NCI-H526 treated with DMSO at 0.1 percent for 48 hours (cell line): ENCODE measurements at places on chromosomes 1 and 21.
A peak's percentile ranks its signal among the peaks of the same experiment; 100 is the strongest.

DNA sequence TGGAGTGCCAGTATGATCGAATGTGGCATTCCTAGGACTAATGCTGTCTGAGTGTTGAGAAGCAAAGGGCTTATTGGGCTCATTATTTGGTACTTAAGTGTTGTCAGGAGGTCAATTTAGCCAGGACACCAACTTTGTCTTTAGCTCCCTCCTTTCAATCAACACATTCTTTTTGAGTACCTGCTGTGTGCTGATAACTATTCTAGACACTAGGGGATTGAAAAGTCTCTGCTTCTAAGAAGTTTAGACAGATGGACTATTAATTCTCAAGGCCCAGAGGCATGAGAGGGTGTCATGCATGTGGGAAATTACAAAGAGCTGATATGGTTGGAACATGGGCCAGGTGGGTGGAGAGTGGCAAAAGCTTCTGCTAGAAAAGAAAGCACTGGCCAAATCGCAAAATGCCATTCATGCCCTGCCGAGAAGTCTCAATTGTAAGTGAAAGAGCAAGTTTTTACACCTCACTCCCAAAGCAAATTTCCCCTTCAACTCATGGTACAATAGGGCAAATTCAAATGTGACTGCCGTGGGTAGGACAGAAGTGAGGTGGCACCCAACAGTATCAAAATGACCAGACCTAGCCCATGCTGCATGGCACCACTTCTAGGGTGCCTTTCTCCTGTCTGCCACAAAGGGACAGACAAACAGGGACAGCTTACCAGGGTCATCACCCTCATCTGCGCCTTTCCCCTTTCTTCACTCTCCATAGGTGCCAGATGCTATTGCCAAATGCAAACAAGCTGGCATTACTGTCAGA, 53.6 kb upstream of the LAX1 start:
- DNase-seq = no peak

DNA sequence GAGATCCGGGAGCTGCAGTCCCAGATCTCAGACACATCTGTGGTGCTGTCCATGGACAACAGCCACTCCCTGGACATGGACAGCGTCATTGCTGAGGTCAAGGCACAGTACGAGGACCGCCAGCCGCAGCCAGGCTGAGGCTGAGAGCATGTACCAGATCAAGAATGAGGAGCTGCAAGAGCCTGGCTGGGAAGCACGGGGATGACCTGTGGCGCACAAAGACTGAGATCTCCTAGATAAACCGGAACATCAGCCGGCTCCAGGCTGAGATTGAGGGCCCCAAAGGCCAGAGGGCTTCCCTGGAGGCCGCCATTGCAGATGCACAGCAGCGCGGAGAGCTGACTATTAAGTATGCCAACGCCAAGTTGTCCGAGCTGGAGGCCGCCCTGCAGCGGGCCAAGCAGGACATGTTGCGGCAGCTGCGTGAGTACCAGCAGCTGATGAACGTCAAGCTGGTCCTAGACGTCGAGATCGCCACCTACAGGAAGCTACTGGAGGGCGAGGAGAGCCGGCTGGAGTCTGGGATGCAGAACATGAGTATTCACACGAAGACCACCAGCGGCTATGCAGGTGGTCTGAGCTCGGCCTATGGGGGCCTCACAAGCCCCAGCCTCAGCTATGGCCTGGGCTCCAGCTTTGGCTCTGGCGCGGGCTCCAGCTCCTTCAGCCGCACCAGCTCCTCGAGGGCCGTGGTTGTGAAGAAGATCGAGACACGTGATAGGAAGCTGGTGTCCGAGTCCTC, 25.5 kb downstream of the ETV3L start:
- DNase-seq = peak; percentile 85

DNA sequence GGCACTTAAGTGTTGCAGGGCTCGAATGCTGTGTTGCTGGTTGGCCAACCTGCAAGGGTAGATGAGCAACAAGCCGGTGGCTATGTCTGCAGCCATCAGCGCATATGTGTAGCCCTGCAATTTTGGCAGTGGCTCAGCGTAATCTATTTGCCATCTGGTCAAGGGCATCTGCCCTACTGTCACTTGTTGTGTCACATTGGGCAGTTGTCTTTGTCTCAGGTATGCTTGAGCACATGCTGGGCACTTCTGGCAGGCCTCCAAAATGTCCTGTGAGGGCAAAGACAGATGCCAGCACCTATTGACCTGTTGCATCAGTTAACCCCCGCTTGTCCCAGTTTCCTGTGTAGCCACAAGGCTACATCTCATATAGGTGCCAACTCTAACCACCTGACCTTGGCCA, 111.8 kb downstream of the GDAP2 start:
- DNase-seq = no peak

GRCh38 chr1:214441119-214441518, 110.3 kb downstream of the PTPN14 start:
- no peak for DNase-seq

DNA sequence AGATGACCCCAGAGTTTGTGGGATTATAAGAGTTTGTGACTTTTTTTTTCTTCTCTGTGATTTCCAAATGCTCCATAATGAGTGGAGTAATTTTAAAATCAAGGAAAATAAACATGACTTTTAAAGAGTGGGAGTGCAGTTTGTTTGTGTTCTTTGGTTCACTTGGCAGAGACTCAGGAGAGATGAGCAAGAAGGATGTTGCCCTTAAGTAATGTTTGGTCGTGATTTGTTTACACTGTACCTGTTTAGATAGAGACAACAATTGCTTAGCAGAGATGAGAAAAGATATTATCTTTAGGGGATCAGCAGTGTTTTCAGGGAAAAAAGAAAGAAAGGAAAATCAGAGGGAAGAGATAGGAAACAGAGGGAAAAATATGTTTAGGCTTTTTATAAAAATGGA, 170.8 kb downstream of the ADSS2 start:
- DNase-seq = no peak

DNA sequence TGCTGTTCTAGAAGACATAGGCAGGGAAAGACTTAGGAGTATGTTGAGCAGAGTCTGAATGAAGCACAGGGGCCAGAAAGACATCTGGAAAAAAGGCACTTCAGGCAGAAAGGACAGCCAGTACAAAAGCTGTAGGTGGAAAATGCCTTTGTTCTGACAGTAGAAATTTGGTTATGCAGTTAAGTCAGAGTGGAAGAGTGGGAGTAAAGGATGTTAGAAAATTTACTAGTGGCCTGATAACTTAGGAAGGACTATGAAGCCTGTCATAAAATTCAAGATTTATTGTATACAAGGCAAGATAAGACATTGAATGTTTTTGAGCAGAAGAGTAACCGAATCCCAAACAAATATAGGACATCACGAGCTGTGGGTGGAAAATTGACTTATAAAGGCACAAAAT, 987.9 kb downstream of the PLA2G4A start:
- DNase-seq = no peak

DNA sequence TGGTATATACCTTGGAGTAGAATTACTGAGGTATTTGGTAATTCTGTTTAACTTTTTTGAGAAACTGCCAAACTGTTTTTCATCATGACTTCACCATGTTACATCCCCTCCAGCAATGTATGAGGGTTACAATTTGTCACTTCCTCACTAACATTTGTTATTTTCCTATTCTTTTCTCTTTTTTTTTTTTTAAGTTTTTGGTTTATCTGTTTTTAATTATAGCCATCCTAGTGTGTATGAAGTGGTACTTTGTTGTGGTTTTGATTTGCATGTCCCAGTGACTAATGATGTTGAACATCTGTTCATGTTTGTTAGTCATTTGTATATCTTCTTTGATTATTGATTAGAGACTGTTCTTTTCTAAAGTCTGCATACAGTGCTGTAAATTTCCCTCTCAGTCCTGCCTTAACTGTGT, 147.3 kb downstream of the HS2ST1 start:
- peak; percentile 9 for DNase-seq

GRCh38 chr1:42152119-42152518, 1.1 kb upstream of the GUCA2B start:
- no peak for DNase-seq

DNA sequence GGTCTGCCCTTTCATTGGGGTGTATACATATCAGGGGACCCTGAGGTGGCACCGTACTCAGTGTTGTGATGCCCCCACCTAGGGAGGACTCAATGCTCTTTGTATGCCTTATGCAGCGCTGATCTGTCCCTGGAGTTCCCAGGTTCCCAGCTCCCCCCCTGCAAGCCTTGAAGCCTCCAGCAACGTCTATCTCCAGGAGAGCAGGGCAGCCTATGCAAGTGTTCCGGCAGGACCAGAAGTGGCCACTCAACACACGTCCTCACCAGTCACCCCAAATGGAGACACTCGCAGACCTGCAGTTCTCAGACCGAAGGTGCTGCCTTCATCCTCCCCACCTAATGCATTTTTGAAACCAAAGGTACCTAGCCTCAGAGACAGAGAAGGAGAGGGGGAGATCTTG, 25.2 kb upstream of the CNTN2 start:
- DNase-seq = no peak

GRCh38 chr1:1847061-1847850, 43.6 kb downstream of the GNB1 start:
- DNase-seq = no peak

- DNase-seq = no peak
Measured at GRCh38 chr1:20440785-20441200, 45.2 kb downstream of the CAMK2N1 start.

GRCh38 chr1:29651684-29652665, 415.7 kb downstream of the PTPRU start:
- no peak for DNase-seq

DNA sequence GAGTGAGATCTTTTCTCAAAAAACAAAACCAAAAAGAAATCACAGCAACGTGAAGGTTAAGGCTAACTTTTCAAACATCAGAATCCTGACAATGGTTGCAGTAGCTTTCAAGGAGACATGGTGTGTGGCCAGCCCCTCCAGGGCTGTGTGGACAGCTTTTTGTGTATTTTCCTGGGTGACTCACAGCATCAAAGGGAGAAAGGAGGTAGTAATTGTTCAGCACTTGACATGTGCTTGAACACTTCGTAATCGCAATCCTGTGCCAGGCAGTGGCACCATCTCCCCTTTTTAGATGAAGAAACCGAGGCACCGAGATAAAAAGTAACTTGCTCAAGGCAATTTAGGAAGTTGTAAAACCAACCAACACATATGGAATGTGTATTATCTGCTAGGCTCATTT, 10.3 kb downstream of the NBL1 start:
- no peak for DNase-seq

DNA sequence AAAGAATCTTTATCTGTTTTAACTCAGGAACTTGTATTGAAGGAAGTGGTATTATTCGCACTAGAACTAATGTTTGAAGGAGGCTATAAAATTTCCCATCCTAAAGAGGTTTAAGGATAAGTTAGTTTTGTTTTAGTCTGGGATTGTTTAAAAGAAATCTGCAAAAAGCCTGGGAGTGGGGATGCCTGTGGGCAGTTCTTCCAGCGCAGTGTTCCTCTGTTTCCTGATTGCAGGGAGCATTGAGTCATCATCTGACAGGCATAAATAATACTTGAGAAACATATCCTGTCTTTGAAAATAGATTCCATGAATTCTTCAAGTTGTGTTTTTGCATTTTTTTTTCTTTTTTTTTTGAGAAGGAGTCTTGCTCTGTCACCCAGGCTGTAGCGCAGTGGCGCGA, 350.8 kb upstream of the PTBP2 start:
- no peak for DNase-seq

DNA sequence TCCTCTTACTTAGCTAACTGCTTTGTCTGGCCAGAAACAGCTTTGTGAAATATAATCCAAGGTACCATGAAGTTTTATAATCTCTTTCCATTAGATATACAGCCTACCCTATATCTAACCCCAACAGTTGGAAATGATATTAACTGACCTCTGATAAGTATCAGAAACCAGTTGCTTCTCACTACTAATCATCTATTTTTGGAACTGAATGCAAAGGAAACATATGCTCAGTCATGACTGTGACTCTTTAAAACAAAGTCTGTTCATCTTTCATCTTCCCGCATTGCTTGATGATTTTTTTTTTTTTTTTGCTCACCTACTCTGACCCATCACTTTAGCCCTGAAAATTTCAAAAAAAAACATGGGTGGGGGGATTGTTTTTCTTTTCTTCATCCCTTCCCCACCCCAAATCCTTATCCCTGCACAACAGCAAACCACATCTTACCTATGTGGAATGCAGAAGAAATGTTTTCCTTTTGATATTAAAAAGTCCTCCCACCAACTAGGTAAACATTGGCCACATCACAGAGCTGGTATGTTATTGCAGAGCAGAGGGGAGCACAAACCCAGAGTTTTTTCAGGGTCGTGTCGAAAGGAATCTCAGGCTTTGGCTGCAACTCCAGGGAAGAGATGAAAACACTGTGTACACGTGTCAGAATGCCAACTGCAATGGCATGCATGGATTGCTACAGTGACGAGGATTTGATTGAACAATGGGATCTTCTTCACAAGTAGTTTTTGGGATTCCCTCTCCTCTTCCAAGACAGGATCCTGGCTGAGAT, 137.3 kb downstream of the SLC30A10 start:
- no peak for DNase-seq

- DNase-seq = peak; percentile 24
Measured at GRCh38 chr1:1355416-1355815, 2.9 kb downstream of the MXRA8 start.

DNA sequence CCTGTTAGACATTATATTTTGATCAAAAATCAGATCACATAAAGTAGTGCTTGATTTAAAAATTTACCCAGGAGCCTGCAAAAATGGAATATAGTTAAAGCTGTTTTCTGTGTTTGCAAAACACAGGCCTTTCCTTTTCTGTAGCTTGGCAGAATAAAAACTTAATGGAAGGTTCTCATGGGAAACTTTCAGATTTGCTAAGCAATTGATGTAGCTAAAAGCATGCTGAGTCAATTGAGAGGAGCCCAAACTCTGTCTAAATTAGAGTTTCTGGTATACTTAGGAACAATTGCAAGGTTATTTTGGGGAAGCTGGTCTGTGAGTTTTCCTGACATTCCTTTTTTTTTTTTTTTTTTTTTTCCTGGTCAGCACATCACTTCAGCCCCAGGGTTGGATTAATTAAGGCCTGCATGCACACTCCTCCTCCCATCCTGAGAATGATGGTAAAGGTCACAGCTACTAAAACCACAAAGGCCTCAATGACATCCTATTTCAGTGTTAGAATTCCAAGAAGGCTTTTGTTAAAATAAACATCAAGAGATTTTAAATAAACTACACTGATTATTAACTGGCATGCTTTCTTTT, 608.7 kb downstream of the PLPP3 start:
- DNase-seq = no peak

DNA sequence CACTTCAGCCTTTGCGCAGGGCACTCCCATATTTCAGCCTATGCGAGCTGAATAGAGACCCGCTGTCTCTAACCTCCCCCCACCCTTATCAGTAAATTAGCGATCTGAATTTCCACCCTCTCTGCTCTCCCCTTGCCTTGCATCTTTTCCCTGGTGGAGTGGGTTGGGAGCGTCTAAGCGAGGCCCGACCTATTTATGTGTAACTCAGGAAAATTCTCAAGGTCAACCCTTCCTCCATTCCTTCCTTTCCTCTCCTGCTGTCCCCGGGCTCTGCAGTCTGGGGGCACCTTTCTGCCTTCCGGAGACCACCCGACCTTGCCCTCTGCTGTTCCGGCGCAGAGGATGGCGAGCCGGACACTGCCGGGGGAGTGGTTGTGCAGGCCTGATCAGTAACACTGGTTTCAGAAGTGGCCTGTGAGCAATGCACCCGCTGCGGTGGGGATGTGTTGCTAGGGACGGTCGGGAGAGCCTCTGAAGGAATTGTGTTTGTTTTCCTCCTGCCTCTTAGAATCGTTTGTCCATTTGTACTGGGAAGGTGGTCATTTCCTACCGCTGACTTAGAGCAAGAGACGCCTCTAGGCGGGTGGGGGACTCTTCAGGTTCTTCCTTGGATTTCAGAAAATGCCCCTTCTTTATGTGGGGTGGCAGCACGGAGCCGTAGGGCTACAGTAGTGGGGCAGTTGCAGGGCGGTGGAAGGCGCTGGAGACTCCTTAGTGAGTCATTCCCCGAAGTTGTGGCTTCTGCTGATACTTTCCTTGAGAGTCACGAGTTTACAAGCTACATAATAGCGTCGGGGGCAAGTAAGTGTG, 513 bp downstream of the MGST3 start:
- peak; percentile 90 for DNase-seq
